ENCODE measurements at places on chromosomes 12 and 14. TPM values are rescaled to one million over a fixed set of nuclear protein-coding genes. Genes with fewer than 3 reads are reported as not detected.

GRCh38 chr14:50410921-50411320 lies 14.2 kb upstream of the CDKL1 start:
- no peak for DNase-seq

- no peak for DNase-seq
Measured at GRCh38 chr12:10158406-10158805, 13.5 kb downstream of the OLR1 start.

GRCh38 chr12:24889411-24889810 lies 59.5 kb downstream of the BCAT1 start:
- no peak for DNase-seq

- DNase-seq = no peak
Measured at GRCh38 chr14:40368314-40368713, 936.1 kb upstream of the FBXO33 start.

- no peak for DNase-seq
Measured at GRCh38 chr14:55038708-55039107, 11.7 kb downstream of the SOCS4 start.

DNA sequence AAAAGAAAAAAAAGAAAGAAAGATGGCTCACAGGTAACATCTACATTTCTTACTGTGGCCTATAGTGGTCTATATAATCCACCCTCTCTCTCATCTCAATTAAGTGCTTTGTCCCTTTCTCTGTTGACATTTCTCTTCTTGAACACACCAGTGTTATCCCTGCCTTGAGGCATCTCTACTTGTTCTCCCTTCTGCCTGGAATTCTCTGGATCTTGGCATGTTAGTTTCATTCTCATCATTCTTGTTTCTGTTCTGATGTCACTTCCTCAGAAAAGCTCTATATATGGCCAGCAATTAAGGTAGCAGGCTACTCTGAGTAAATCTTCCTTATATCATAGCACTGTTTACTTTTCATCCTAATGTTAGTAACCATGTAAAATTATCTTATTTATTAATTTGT lies 155.7 kb upstream of the PDZRN4 start:
- DNase-seq = no peak

GRCh38 chr12:5945071-5946008 lies at the start of gene ANO2:
ANO2 (minus strand) TSS chr12:5945259; CDS start chr12:5945217, 42 bp downstream.
- no peak for DNase-seq

DNA sequence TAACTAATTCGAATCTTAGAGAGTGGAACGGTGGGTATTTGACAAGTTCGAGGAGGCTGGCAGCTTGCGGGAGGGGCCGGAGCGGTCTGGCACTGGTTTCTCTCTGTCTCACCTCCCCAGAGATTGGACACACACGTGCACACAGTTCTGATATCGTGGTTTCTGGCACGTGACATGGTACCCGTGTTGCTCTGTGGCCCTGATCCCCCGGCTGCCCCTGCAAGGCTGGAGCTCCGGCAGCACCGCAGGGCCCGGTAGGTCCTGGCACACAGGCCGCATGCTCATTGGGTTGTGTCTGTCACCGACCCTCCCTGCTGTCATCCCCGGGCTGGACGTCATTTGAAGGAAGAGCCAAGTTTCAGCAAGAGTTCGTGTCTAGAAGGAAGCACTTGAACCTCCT lies 82.7 kb downstream of the PPP2R5C start:
- no peak for DNase-seq

GRCh38 chr12:7093486-7093885 lies 1.2 kb upstream of the C1R start:
- DNase-seq = no peak

DNA sequence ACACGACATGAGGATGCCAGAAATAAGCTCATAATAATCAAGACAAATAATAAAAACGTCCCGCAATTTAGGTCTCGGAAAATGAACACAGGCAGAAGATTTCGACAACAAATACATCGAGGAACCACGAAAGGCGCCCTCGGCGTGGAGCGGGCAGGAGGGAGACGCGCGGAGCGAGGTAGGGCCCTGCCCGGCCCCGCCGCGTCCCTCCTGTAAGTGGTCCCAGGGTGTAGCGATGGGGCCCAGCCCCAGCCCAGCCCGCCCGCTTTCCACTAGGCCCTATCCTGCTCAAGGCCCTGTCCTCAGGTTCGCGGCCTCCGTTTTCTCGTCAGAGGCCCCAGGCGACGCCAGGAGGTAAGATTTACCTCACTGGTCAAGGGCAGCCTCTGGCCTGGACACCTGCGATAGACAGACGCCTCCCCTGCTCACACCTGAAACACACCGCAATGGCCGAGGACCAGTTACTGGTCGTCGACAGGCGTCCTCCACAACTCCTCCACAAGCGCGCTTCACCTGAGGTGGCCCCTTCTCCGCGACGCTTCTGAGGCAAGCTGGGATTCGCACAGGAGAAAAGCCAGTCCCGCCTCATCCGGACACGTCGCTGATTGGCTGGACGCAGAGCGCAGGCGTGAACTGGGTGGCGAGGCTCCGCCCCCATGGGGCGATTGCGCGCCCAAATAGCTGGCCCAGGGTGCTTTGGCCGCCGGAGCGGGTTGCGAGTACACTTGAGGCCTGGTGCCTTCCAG lies at the start of gene SYCP3:
TSS of gene SYCP3 (minus strand) at position 543 of the 746 bp plus-strand sequence. CDS start 1,527 bp downstream, outside the sequence.
- DNase-seq = no peak

DNA sequence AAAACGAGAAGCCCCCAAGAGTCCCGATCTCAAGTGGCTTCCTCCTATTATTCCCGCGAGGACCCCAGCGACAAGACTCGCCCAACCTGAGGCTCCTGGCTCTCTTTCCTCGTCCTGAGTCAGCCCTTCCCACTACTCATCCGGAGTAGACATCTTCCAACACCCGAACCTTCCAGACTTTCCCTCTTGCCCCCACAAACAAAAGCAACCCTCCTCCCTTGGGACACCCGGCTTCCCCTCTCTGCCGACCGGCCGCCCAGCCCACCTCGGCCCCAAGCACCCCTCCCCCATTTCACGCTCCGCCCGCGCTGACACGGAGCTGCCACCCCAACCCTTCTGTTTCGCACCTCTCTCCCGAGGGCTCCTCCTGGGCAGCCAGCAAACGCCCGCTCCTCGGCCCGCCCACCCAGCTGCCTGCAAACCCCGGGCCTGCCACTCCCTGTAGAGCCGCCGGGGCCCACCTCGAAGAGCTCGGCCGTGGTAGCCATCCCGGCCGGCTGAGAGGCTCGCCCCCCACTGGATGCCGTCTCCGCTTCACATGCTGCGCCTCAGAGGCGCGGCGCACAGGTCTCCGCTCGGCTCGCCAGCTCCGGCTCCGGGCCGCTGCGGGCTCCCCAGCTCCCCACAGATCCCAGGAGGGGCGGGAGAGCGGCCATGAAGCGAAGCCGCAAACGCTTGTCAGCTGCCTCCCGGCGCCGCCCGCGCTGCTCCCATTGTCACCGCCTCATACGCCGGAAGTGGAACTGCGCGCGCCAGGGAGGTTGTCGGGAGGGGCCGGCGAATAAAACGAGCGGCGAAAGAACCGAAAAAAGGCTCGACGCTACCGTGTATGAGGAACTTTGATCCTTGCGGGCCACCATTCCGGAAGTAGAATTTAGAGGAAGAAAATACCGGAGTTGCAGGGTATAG lies at the start of the genes AP5M1 and EXOC5:
TSS of gene AP5M1 (plus strand) at position 811 of the 909 bp plus-strand sequence. CDS start 344 bp downstream, outside the sequence.
TSS of gene EXOC5 (minus strand) at position 745 of the 909 bp plus-strand sequence. CDS start at position 488, 257 bp downstream.
- DNase-seq = peak; percentile 78

- DNase-seq = no peak
Measured at GRCh38 chr14:94031161-94031882, 5.2 kb downstream of the OTUB2 start.

The IL31 gene
- not detected for total RNA-seq

The PRICKLE1 gene
- not detected for total RNA-seq

The PPP4R4 gene
- total RNA-seq = 1.8 TPM

The SLC4A8 gene
- 1.2 TPM for total RNA-seq
